Aorta (tissue), 5 donors: ENCODE measurements at places on chromosomes 12 and 14. TPM values are rescaled to one million over a fixed set of nuclear protein-coding genes. Genes with fewer than 3 reads are reported as not detected.

GRCh38 chr14:94029671-94030203 is 3.6 kb downstream of the OTUB2 start:
- H3K4me1 ChIP-seq, result no peaks in the 10 kb centered on the region
- H3K4me3 ChIP-seq, result no peak overlapping the region
- H3K27ac ChIP-seq, result no peak overlapping the region

DNA sequence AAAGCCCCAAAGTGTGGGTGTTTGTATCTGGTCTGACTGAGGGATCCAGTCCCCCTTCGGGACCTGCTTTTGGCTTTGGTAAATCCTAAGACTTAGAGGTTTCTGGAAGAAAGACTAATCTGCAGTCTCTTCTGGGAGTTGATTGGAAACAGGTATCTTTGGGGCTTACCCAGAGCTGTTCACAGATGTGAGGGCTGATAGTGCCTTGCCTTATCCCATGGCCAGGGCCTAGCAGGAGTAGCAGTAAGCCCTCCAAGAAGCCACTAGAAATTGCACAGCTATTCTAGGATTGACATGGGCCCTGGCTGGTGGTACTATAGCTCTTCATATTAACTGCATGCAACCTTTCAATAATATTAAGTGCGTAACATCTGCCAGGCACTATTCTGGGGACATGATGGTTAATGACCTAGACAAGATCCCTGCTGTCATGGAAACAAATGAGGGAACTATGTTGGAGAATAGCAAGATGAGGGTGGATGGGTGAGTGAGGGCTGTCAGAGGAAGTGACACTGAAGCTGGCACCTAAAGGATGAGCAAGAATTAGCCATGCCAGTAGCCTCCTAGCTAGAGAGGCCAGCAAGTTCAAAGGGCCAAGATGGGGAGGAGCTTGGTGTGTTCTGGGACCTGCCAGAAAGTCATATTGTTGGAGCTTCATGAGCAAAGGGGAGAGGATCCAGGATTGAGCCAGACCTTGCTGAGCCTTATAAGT is 71.7 kb downstream of the CRADD start:
- peaks cover 3% of the 10 kb centered on the region for H3K4me1 ChIP-seq
- no peaks in the 10 kb centered on the region for H3K36me3 ChIP-seq
- H3K4me3 ChIP-seq, result no peak overlapping the region
- H3K27me3 ChIP-seq, result no peaks in the 10 kb centered on the region
- no peak overlapping the region for H3K27ac ChIP-seq

The CDKL1 gene
- 8.8 TPM for total RNA-seq

DNA sequence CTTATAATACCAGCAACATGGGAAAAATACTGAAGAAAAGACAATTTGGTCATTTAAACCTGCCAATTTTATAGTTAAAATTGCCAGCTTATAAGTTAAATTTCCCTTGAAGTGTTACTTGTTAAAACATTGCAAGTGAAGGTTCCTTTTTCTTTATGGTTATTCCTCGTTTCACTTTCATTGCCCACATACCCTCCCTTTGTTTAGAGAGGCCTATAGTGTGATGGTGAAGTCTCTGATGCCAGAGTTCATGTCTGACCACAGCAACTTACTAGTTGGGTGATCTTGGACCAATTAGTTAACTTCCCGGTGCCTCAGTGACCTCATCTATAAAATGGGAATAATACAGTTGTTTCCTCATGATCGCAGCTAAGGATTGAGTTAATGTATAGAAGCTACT is 173.5 kb downstream of the ANO6 start:
- no peaks in the 10 kb centered on the region for H3K27me3 ChIP-seq
- H3K27ac ChIP-seq, result no peak overlapping the region
- H3K4me1 ChIP-seq, result no peaks in the 10 kb centered on the region
- H3K4me3 ChIP-seq, result no peak overlapping the region
- H3K36me3 ChIP-seq, result peaks cover 2% of the 10 kb centered on the region

The AICDA gene
- not detected for total RNA-seq

GRCh38 chr14:74860899-74861733 is 14.8 kb downstream of the PROX2 start:
- DNase-seq, result peak; percentile 92
- no peaks in the 10 kb centered on the region for H3K36me3 ChIP-seq
- no peaks in the 10 kb centered on the region for H3K4me1 ChIP-seq
- no peak overlapping the region for H3K27ac ChIP-seq
- H3K27me3 ChIP-seq, result no peaks in the 10 kb centered on the region
- H3K4me3 ChIP-seq, result no peak overlapping the region

The MFAP5 gene
- total RNA-seq, result 59.7 TPM
